Pancreas (tissue), 10 donors: ENCODE measurements at places on chromosomes 16 and 17. TPM values are rescaled to one million over a fixed set of nuclear protein-coding genes. Genes with fewer than 3 reads are reported as not detected.

DNA sequence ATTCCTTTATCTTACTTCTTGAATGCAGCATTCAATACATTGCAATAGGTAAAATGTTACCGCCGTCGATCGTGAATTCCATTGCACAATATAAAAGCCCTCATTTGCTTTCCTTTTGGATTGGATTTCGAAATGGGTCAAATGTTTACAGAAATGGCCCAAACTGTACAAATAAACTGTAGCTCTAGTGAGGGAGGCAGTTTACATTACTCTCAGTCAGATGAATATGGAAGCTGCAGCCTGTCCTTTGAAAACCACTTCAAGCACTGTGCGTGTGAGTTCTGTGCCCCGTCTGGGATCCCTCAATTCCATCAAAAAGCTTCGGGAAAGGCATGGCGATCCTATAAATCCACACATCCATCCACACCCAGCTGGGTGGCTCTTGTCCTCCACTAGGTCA, 258.6 kb upstream of the FOXF1 start:
- H3K27ac ChIP-seq, result no peak overlapping the region
- DNase-seq, result no peak
- no peaks in the 10 kb centered on the region for H3K4me1 ChIP-seq
- H3K27me3 ChIP-seq, result no peaks in the 10 kb centered on the region

DNA sequence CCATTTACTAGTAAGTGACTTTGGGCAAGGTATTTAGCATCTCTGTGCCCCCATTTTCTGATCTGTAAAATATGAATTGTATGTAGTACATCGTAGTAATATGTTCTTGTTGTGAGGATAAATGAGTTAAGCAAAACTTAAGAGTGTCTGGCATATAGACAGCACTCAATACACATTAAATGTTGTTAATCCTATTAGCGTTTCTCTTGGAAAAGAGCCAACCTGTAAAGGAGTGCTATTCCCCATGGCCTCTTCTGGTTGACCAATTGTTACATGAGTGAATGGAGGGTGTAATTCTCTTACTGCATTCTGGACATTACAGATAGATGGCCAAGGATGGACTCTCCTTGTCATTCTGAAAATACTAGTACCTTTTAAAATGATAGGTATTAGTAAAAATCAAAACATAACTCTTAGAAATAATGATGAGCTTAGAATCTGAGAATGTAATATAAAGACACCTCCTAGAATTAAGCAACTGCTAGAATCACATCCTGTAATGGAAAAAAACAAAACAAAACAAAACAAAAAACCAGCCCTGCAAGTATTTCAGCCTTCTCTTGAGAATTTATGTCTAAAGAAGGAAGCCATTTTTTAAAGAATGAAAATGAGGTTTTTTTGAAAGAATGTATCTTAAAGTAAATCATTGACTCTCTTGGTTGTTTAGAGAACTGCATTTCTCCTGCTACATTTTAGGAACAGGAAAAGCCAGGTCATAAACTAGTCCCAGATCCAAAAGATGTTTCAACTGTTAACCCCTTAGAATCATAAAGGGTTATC, 30.5 kb downstream of the IQCK start:
- H3K4me1 ChIP-seq, result peaks cover 39% of the 10 kb centered on the region
- no peaks in the 10 kb centered on the region for H3K36me3 ChIP-seq
- H3K27ac ChIP-seq, result peak overlapping the region; percentile 33
- DNase-seq, result no peak
- no peaks in the 10 kb centered on the region for H3K27me3 ChIP-seq

GRCh38 chr17:76938009-76938408, 69.8 kb downstream of the MGAT5B start:
- no peaks in the 10 kb centered on the region for H3K27me3 ChIP-seq
- H3K27ac ChIP-seq, result no peak overlapping the region
- no peaks in the 10 kb centered on the region for H3K4me1 ChIP-seq
- no peak overlapping the region for H3K4me3 ChIP-seq

DNA sequence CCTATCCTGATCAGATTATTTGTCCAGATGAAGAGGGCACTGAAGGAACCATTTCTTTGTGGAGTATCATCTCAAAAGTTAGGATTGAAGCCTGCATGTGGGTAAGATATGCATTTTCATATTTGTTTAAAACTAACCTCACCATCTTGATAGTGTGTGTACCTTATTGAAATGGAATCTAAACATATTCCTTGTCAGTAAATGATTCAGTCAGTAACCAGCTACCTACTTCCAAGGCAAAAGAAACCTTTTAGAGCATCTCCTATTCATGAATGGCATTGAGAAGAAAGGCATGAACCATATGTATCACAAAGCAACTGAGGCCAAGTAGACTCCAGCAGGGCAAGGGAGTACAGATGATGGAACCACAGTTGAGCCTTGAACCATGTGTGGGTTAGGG, 57.6 kb downstream of the VMP1 start:
- H3K27ac ChIP-seq, result no peak overlapping the region
- H3K4me1 ChIP-seq, result no peaks in the 10 kb centered on the region

DNA sequence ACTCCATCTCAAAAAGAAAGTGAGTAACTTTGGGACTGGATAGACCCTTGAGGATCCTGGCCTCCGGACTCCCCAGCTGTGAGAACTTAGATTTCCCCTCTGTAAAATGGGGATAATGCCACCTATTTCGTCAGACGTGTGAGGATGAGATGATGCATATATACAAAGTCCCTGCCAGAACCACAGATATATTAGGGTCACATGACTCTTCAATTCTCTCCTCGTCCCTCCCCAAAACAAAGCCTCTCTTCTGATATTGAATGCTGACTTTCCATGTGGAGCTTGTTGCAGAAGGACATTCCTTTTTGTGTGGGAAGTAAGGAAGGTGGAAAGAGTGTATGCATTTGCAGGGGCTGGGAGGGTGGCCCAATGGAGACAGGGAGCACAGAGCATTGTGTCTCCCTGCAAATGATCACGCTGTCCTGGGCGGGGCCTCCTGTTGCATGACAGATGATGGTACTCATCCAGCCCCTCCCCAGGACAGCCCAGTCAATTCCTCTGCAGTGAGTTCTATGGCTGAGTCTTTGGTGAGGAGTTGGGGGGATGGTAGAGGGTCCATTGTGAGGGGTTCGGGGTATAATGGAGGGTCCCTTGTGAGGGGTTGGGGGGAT, 35.1 kb upstream of the MGAT5B start:
- H3K4me1 ChIP-seq, result no peaks in the 10 kb centered on the region
- H3K36me3 ChIP-seq, result no peaks in the 10 kb centered on the region
- H3K27ac ChIP-seq, result no peak overlapping the region
- DNase-seq, result no peak

DNA sequence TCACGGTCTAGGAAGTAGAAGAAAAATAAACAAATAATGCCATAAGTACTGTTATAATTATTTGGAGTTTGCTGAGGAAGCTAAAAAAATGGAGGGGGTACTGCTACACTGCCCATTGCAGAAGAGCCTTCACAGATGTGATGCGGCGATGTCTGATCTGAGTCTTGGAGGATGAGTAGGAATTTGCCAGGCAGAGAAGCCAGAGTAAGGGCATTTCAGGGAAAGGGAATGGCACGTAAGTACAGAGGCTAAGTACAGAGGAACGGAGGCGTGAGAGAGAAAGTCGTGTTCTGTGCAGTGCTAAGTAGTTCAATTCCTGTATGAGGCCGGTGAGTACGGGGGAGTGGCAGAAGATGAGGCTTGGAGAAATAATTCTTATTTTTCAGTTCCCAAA, 741 bp upstream of the GRB2 start:
- H3K27me3 ChIP-seq, result no peaks in the 10 kb centered on the region
- no peak for DNase-seq
- no peak overlapping the region for H3K4me3 ChIP-seq
- H3K4me1 ChIP-seq, result peaks cover 17% of the 10 kb centered on the region
- H3K27ac ChIP-seq, result no peak overlapping the region
- H3K36me3 ChIP-seq, result no peaks in the 10 kb centered on the region

The SOX15 gene
- not detected for total RNA-seq

The NHLRC4 gene
- 0.08 TPM for total RNA-seq

The NCBP3 gene
- 26.0 TPM for total RNA-seq

The HEATR9 gene
- total RNA-seq, result not detected

The OTOP2 gene
- not detected for total RNA-seq

The SLC6A2 gene
- not detected for total RNA-seq

The KRT33B gene
- not detected for total RNA-seq
